Midbrain (tissue), 1 donor: ENCODE measurements at places on chromosomes 3 and 15.

GRCh38 chr3:177966493-177966892 lies 569.7 kb upstream of the KCNMB2 start:
- no peak for DNase-seq

DNA sequence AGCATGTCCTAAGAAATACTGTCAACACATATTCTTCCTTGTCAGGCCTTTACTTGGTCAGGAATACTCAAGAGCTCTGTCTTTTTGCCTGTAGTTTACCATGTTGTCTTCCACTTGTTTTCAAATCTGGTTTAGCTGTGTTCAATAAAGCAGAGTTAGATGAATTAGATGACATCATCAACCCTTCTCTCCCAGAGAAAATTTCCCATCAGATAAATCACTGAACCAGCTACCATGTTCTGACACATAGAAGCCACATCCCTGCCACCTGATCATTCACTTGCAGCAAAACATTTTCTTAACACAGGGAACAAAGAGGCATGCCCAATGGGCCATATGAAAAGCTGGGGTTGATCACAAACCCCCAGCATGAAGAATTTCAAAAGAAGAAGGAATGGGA lies 42.1 kb downstream of the TERC start:
- no peak for DNase-seq

- DNase-seq = no peak
Measured at GRCh38 chr3:46901591-46902187, 24.2 kb downstream of the PTH1R start.

DNA sequence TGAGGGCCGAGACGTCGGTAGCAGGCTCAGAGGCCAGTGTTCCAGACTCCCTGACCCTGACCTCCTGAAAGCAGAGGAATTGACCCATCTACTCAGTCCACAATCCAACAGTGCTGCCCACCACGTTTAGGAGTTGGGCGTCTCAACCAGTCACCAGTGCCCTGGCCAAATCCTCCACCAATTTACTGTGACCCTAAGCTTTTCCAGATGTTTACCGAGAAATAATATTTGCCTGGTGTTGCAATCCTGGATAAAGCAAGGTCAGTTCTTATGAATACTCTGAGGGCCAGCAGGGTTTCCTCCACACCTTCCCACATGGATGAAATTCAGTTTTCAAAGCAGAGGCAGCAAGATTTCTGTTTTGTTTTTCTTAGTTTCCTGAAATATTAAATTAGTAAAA lies 7.5 kb upstream of the APOD start:
- DNase-seq = no peak

DNA sequence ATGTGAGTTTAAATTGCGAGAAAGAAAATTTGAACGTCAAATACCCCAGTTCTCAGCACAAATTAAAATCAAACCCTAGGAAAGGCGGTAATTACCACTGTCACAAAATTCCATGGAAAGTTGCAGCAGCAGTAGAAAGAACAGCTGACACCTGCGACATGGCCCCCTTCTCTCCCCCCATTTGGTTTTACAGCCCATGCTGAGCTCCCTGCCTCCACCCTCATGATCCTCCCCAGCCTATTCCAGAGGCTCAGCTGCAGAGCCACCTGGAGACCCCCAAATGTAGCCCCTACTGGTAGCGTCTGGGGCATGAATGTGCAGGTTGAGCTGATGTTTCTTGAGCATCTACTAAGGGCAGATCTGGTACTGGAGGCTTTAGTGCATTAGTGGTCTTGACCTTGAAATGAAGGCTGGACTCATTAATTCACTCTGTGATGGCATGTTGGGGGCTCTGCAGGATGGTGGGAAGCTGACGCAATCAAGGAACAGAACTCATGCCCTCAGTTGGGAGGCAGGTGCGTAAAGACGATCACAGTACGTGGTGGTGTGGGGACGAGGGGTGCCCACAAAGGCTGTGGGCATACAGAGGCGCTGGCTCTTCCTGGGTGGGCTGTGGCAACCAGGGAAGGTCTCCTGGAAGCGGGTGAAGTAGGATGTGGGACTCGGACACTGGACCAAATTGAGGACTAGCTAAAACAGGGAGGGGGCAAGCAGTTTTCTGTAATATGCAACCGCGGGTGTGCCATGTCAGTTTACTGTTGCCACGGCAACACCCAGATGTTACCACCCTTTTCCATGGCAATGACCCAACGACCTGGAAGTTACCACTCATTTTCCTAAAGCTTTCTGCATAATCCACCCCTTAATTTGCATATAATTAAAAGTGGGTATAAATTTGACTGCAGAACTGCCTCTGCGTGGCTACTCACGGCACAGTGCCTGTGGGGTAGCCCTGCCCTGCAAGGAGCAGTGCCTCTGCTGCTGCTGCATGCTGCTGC lies 39.8 kb downstream of the PRKCD start:
- no peak for DNase-seq

GRCh38 chr3:188974856-188975599 lies 196.7 kb upstream of the TPRG1 start:
- no peak for DNase-seq

GRCh38 chr3:157523814-157524213 lies 20.6 kb upstream of the VEPH1 start:
- no peak for DNase-seq

DNA sequence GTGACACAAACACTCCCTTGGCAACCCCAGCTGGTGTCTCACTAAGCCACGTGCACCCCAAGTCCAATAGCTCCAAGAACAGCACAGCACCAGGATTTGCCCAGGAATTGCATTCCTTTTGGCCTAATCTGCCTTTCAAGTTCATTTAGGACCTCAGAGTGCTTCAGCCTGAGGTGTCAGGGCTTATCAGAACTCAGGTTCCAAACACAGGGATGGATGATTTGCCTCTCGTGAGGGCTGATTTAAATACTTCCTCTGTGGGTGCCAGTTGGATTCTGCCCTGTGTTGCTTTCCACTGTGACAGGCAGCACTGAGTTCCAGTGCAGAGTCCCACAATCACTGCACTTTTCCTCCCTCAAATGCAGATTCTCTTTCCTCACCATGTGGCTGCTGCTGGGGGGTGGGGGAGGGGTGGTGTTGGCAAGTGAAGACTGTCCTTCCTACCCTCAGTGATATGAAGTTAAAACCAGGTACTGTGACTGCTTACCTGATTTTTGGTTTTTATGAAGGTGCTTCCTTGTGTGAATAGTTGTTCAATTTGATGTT lies 204.3 kb upstream of the STAC start:
- DNase-seq = no peak

GRCh38 chr3:51955893-51956770 lies 951 bp downstream of the GPR62 start:
- peak; percentile 78 for DNase-seq

DNA sequence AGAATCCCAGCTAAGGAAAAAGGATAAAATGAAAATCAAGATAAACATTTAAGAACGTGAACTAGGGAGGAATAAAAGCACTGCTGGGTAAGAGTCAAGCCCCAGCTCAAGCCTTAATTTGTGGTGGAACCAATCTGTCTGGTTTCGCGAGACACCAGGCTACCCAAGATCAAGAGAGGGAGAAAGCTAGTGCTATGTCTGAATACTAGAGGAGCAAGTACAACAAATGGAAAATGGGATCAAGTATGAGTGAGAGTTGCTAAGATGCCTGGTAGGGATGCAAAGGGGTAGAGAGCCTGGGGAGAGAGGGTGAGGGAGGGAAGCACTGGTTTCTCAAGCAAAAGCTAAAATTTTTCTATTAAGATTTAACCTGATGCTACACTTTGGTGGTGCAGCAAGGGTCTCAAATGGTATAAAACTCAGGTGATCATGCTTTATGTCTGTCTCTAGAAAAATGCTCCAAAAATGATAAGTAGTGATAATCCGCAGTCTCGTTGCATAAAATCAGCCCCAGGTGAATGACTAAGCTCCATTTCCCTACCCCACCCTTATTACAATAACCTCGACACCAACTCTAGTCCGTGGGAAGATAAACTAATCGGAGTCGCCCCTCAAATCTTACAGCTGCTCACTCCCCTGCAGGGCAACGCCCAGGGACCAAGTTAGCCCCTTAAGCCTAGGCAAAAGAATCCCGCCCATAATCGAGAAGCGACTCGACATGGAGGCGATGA lies 1.7 kb upstream of the SETD5 start:
- no peak for DNase-seq

- DNase-seq = no peak
Measured at GRCh38 chr3:81869382-81869781, 107.9 kb upstream of the GBE1 start.

GRCh38 chr15:53559364-53560277 lies 199.8 kb downstream of the WDR72 start:
- DNase-seq = no peak

DNA sequence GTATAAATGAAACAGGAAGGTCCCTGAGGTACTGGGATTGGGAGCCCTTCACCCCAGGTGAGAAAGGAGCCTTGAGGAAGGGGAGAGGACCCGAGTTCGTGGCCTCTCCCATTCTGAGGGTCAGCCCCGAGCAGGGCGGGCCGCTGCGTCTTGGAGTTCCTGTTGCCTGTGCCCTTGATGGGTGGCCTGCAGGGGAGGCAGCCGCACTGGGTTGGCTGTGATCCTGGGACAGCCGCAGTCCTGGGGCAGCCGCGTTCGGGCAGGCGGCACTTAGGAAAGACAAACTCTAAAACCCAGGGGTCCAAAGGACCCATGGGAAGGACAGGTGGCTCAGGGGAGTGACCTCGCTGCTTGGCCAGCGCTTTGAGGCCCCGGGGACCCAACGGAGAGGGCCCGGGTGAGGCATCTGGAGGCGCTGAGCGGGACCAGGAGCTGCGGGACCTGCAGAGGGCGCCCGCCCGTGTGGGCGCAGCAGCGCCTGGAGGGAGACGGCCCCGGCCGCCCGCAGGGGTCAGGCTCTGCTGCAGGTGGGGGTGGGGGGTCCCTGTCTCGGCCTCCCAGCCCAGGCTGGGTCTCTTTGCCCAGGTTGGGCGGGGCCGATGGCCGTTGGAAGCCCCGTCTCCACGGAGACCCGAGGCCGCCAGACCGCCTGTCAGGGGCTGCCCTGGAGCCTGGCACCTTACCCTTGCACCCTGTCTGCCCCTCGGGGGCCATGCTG lies 65.1 kb downstream of the HMCES start:
- peak; percentile 3 for DNase-seq

GRCh38 chr15:33581032-33581431 lies 270.3 kb downstream of the RYR3 start:
- no peak for DNase-seq

DNA sequence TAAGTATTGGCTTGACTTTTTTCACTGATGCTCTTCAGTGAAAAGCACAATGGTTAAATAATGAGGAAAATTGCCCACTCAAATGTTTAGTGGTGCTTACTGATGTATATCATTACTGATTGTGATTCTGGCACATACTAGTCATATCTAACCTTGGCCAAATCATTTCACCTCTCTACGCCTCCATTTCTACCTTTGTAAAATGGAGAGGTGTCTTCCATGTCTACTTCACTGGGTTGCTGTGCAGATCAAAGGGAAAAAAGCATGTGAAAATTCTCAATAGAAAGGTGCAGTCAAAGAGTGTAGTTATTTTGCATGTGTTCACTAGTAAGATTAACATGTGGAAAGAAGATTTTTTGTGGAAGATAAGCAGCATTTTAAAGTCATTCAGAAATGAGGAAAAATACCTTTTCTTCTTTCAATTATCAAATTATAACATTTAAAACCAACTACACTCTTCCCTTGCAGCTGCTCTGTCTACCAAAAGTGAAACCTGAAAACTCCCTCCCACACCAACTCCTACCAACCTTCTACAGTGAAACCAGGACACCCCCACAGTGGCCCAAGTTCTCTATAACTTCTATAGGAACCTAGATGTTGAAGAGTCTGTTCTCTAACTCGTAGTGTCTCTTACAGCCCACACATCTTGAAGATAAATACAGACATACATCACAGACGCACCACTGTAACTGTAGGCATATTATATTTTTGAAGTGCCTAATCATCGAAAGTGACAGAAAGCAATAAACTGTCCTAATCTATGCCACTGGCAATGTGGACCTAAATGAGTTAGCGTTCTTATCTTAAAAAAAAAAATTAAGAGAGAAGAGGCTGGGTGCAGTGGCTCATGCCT lies 1.4 kb downstream of the CD200R1 start:
- DNase-seq = no peak

DNA sequence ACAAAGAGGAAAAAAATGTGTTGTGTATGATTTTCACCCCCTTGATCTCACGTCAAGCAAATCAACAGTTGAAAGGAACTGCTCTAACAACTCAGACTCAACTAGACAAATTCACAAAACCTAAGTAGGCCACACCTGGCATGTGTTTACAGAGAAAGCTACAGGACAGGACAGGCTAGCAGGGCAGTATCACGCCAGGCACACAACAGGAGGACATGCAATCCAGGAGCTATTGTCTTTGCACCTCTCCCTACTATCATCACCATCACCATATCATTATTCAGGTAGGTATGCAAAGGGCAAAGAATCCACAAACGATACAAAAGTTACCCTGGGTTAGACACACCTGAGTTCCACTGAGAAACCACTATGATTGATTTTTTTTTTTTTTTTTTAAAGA lies 86.4 kb downstream of the TBL1XR1 start:
- no peak for DNase-seq

DNA sequence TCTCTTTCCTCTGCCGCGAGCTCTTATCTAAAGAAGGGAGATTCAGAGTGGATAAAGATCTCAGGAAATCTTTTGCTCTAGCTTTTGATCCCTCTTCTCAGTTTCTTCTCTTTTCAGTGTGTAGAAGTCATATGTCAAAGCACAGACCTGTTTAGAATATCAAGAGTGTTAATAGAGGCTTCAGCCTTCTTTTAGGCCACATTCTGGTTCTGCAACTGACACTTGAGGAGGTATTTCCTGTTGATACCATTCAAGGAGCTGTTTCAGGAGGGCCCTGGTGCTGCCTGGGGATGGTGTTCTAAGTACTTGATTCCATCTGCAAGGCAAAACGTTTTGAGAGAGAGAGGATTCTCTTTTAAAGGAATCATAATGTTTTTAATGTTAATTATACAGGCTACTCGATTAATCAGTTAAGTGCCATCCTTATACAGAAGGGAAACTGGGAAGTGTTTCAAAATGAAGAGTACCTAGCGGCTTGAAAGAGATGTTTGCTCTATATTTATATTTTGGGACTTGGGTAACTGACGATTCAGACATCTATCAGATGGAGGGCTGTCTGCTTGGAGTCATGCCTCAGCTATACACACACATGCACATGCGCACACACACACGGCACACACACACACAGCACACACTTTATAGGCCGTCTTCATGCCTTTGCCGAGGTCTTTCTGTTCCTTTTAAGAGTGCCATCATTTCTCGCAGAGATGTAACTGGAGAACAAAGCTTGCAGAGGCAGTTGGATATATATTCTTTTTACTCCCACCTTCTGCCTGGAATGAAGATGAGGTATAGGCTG lies 313.9 kb downstream of the PTPRG start:
- no peak for DNase-seq

- no peak for DNase-seq
Measured at GRCh38 chr3:127090218-127091160, 102.4 kb upstream of the PRR23E start.

GRCh38 chr15:63135804-63136203 lies 14.1 kb downstream of the LACTB start:
- DNase-seq = no peak
